Purkinje cell (primary cell): ENCODE measurements at places on chromosomes 1 and 21. TPM values are rescaled to one million over a fixed set of nuclear protein-coding genes. Genes with fewer than 3 reads are reported as not detected.

Gene TP73
- not detected in 2 replicates for polyA plus RNA-seq

Gene KCNE1
- not detected in 2 replicates for polyA plus RNA-seq

Gene CTPS1
- polyA plus RNA-seq, result 22.7 and 25.4 TPM in 2 replicates

Gene CLIC6
- polyA plus RNA-seq, result not detected in 2 replicates

Gene SLC9C2
- polyA plus RNA-seq, result not detected in 2 replicates

Gene PSRC1
- polyA plus RNA-seq, result 4.5 TPM in 1 of 2 replicates, not detected in the other

Gene CYP4A11
- 0.27 TPM in 1 of 2 replicates, not detected in the other for polyA plus RNA-seq

Gene MATN1
- not detected in 2 replicates for polyA plus RNA-seq

Gene ATF3
- polyA plus RNA-seq, result 1.0 and 1.6 TPM in 2 replicates

Gene GBP5
- polyA plus RNA-seq, result not detected in 2 replicates

Gene LRRC53
- polyA plus RNA-seq, result 1.6 TPM in 1 of 2 replicates, not detected in the other

Gene HMCN1
- polyA plus RNA-seq, result not detected in 2 replicates

Gene LENEP
- not detected in 2 replicates for polyA plus RNA-seq

Gene ITSN1
- polyA plus RNA-seq, result 10.1 and 12.8 TPM in 2 replicates

Gene CYP4X1
- polyA plus RNA-seq, result 30.0 and 42.0 TPM in 2 replicates

Gene SYNC
- 18.2 and 37.0 TPM in 2 replicates for polyA plus RNA-seq

Gene CD2
- polyA plus RNA-seq, result not detected in 2 replicates

Gene HSPB7
- not detected in 2 replicates for polyA plus RNA-seq

Gene ACTL8
- polyA plus RNA-seq, result not detected in 2 replicates

Gene CFAP74
- polyA plus RNA-seq, result 1.2 TPM in 1 of 2 replicates, not detected in the other

Gene MYCL
- polyA plus RNA-seq, result not detected in 2 replicates

Gene PLA2G5
- polyA plus RNA-seq, result 3.6 and 3.8 TPM in 2 replicates

Gene LORICRIN
- polyA plus RNA-seq, result not detected in 2 replicates

Gene TRIM17
- polyA plus RNA-seq, result 0.51 TPM in 1 of 2 replicates, not detected in the other

Gene TNFSF18
- not detected in 2 replicates for polyA plus RNA-seq

Gene NES
- 1.4 and 2.3 TPM in 2 replicates for polyA plus RNA-seq

Gene CCDC30
- polyA plus RNA-seq, result 5.3 and 10.0 TPM in 2 replicates

Gene CD46
- polyA plus RNA-seq, result 69.0 and 77.2 TPM in 2 replicates

Gene KCNH1
- 1.2 and 4.6 TPM in 2 replicates for polyA plus RNA-seq

Gene FALEC
- polyA plus RNA-seq, result not detected in 2 replicates

Gene MCL1
- 4.1 and 4.2 TPM in 2 replicates for polyA plus RNA-seq

Gene BTBD8
- 573 and 622 TPM in 2 replicates for polyA plus RNA-seq

Gene KAZN
- 23.2 and 23.4 TPM in 2 replicates for polyA plus RNA-seq

Gene SPATA46
- polyA plus RNA-seq, result not detected in 2 replicates
